Regular cardiac myocyte (primary cell): ENCODE measurements at places on chromosomes 13 and 19. TPM values are rescaled to one million over a fixed set of nuclear protein-coding genes. Genes with fewer than 3 reads are reported as not detected.

MEDAG gene
- total RNA-seq = 32.4 and 95.8 TPM in 2 replicates

TSHZ3 gene
- 7.1 and 8.7 TPM in 2 replicates for total RNA-seq

CATSPERD gene
- total RNA-seq = not detected in 2 replicates

GPX4 gene
- total RNA-seq = 187 and 281 TPM in 2 replicates

TGFBR3L gene
- total RNA-seq = 1.7 and 3.1 TPM in 2 replicates

ATP4B gene
- not detected in 2 replicates for total RNA-seq

PLVAP gene
- total RNA-seq = 0.19 and 0.28 TPM in 2 replicates
